Brain pericyte (primary cell): ENCODE measurements at places on chromosomes 2 and 18.

- DNase-seq: no peak
Measured at GRCh38 chr2:73890301-73891092, 2.3 kb upstream of the ACTG2 start.

DNA sequence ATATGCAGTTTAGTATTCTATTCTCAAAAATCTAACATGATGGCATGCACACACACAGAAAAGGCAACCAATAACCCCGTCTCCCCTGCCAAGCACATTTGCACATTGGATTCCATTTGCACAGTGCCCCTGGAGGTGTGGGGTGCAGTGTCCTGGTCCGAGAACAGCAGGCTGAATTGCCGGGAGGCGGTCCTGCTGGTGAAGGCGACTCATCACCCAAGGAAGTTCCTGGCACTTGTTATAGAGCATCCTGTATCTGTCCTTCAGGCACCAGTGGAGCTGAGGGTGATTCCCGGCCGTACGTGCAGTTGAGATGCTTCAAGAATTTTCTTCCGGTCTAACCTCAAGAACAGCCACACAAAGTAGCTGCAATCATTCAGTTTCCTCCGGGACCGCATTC, 73.0 kb upstream of the RAB12 start:
- no peak for DNase-seq

DNA sequence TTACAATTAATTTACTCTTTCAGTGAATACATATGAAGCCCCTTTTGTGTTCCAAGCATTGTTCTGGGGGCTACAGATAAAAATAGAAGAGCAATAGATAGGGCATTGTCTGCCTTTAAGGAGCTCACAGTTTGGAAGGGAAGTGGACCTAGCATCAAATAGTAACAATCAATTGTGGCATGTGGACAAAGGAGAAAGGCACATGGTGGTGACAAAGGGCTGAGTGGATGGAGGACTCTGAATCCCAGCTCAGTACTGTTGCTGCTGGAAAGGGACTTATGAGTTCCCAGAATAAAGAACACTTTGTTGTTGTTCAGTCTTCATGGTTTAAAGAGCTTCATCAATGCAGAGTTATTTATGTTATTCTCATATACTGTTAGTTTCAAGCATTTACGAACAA, 217.7 kb downstream of the HRH4 start:
- DNase-seq: no peak

- no peak for DNase-seq
Measured at GRCh38 chr2:85390941-85391669, 19.1 kb downstream of the CAPG start.

DNA sequence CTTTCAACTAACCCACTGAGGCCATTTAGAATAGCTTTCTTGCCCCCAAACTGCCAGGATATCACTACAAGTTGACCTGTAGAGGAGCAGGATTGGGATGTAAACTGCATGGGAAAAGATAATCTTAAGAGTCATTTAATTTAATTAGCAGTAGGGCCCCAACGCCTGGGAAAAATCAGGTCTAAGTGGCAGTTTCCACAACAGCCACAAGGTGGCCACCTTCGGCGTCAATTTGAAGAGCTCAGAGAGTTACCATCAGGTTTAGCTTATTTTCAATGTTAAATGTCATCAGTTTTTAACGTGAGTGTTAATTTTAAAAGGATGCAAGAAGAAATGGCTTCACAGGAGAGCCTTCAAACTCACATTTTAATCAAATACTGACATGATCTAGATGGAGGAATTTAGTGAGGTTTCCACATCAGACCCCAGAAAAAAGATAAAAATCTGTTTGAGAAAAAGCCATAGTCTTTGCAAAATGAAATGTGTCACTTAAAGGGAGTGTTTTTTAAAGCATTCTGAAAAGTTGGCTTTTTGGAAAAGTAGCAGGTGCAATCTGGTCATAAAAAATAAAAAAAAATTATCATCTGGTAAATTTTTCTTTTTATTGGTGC, 77.3 kb upstream of the UPP2 start:
- no peak for DNase-seq

GRCh38 chr2:69578198-69578540, 65.4 kb downstream of the AAK1 start:
- no peak for DNase-seq
